ENCODE measurements at places on chromosomes 4 and X.
A peak's percentile ranks its signal among the peaks of the same experiment; 100 is the strongest.

- DNase-seq, result no peak
These were observed 10.7 kb downstream of the CLNK start for GRCh38 chr4:10673817-10674369.

- DNase-seq, result no peak
These were observed 194.6 kb upstream of the C1QTNF7 start for GRCh38 chr4:15233264-15233597.

- DNase-seq, result no peak
These were observed 236.9 kb upstream of the CTSO start for GRCh38 chr4:156190615-156191014.

- DNase-seq, result no peak
These were observed 60.1 kb upstream of the SH3RF1 start for GRCh38 chr4:169330811-169331210.

DNA sequence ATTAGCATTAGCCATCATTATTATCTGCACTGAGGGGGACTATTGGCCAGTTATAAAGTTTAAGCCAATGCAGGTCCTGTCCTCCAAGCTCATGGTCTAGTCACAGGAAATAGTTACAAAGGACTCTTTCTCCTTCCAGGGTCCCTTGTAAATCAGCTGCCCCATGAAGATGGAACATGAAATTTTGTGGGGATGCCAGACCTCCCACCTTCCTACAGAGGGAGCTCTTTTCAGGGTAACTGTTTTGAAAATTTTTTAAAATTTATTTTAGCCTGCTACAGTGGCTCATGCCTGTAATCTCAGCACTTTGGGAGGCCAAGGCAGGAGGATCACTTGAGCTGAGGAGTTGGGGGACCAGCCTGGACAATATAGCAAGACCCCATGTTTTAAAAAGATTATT is 124.4 kb upstream of the SLC34A2 start:
- DNase-seq, result no peak

- DNase-seq, result no peak
These were observed 94.7 kb upstream of the NEIL3 start for GRCh38 chr4:177214935-177215334.

GRCh38 chr4:118969359-118969758 is 80.7 kb downstream of the SYNPO2 start:
- DNase-seq, result no peak

DNA sequence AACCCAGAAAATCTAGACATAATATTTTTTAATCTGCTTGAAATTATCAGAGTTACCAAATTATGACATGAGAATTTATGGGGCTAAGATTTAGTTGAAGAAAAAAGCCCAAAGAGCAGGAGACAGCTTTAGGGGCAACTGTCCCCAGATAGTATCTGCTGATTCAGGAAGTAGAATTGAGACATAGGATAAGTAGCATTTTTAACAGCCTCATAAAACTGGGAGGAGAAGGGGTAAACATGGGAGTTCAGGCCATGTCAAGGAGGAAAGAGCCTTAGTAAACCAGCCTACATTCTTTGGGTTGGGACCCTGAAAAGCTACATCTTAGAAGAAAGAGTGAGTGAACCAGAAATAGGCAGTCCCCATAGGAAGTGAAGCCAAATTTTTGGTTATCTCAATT is 9.7 kb upstream of the RAB28 start:
- DNase-seq, result no peak

DNA sequence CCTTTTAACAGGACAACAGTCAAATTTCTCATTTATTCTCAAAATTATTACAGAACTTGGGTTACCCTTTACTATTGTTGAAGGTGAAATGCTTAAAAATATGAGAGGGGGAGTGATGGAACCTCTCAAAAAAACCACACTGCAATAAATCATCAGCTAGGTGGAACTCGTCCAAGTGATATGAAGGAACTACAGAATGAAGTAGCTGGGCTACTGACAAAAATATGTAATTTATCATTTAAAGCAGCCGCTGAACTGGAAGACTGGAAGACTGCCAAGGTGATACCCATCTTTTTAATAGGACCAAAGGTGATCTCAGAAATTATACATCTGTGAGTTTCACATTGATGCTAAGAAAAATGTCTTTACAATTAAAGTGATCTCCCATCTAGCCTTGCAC is 597.7 kb upstream of the TENM3 start:
- no peak for DNase-seq

- no peak for DNase-seq
These were observed 37.0 kb downstream of the SEPSECS start for GRCh38 chr4:25123236-25123635.

DNA sequence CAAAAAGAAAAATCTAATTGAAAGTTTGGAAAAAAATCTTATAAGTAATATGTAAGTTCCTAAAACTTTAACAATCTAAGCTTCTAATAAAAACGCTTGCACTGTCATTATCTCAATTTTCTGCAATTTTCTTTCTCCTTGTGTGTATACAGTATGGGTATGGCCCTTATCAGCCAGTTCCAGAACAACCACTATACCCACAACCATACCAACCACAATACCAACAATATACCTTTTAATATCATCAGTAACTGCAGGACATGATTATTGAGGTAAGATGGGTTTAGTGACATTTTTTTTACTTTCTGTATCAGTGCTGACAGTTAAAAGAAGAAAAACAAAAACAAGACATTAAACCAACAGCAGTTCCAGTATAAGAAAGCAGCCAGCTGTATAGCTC is 4.9 kb downstream of the STATH start:
- DNase-seq, result no peak

- no peak for DNase-seq
These were observed 54.7 kb upstream of the EPHA5 start for GRCh38 chr4:65724973-65725372.

DNA sequence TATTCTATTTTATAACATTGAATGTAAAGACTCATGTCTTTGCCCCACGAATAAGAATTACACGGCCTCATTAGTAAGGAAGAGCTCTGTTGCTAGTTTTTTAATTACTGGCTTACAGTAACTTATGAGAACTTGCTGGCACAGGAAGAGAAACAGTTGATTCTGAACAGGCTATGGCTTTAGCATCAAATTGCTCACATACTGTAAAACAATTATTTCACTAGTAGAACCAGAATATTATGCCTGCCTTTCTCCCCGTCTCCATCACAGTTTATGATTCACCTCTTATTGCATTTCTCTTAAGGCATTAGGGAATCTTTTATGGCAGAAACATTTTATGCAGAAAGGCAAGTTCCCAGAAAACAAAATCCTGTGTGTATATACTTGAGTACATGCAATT is 126.1 kb downstream of the SPRY1 start:
- no peak for DNase-seq

- DNase-seq, result no peak
These were observed 7.8 kb downstream of the YTHDC1 start for GRCh38 chr4:68342134-68342533.

GRCh38 chrX:38610849-38611248 is 49.5 kb downstream of the TSPAN7 start:
- DNase-seq, result no peak

DNA sequence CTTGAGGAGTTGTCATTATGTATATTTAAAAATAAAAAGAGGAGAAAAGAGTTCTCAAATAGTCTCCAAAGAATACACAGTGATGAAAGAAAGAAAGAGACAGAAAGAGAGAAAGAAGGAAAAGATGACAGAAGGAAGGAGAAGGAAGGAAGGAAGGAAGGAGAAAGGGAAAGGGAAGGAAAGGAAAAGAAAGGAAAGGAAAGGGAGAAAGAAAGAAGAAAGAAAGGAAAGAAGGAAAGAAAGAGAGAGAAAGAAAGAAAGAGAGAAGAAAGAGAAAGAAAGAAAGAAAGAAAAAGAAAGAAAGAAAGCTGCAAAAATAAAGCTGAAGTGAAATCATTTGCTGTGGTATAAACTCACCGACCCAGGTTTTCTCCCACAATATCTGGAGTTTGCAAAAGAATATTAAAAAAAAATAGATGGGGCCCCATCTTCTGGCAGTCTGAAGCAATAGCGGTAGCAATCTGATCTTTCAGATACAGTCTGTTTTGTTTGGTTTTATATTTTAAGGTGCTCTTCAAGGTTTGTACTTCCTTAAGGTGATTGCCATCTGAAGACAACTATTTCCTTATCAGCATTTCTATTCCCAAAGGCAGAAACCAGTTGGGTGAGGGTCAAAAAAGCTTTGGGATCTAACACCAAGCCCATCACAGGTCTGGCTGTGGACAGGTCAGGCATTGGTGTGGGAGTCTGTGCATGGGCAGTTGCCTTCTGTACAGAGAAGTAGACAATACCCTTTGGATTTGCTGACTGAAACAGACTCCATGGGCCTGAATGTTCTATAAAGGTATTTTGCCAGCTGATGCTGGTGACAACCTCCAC is 160.4 kb downstream of the CPEB2 start:
- DNase-seq, result no peak

GRCh38 chr4:182748949-182749348 is 168.2 kb downstream of the DCTD start:
- no peak for DNase-seq

DNA sequence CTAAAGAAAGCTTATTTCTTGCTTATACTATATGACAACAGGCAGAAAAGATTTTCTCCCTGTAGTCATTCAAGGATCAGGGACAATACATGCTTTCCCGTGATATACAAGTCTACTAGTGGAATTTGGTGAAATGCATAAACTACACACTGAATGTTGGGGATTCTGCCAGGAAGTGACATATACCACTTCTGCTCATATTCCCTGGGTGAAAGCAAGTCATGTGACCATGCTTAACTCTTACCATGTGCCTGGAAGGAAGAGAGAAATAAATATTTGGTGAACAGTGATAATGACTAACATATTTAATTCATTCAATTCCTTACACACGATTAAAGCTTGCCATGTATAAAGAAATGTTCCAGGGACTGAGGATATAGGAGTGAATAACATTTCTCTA is 534.6 kb downstream of the PPARGC1A start:
- DNase-seq, result no peak

DNA sequence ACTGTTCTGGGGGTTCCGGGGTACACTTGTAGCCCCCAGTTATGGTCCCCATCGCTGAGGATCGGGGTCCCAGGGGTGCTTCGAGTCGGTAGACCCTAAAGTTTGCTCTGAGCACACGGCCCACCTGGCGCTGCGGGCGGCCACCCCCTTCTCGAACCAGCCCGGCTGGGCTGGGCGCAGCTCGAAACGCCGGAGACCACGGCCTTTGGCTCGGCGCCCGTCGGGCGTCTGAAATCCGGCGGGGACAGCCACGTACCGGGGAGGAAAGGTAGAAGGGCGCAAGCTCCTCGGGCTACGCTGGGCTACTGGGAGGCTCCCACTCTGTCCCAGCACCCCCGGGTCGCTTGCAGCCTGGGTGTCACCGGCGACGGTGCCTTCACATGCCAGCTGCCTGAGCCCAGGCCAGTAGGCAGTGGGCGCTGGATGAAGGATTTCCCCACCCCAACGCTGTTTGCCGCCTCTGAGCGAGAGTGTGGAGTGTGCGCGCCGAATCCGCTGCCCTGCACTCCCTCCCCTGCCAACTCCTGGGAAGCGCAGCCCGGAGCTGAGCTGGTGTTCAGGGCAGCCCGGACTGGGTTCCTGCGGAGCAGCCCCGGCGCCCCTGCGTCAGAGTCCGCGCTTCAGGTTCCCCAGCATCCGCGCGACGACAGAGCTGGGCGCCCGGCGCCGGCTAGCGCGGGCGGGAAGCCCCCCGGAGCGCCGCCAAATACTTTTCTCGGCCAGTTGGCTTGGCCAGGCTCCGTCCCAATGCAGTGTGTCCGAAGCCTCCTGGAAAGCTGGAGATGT is 637 bp downstream of the MAMLD1 start:
- peak; percentile 41 for DNase-seq

DNA sequence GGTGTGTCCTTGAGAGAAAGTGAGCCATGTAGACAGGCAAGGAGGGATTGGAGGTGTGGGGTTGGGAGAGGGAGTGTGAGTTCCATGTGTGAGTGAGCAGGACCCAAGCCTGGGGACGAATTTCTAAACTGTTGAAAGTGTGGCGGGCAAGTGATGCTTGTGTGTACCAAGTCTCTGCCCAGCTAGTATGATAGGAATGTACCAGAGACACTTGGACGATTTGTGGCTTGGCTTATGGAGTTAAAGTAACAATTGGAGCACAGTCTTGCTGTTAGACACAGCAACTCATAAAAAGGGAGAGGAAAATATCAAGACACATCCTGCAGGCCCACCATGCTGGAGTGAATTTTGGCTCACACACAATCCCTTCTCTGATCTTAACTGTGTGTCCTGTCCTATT is 8.5 kb downstream of the PTTG2 start:
- DNase-seq, result no peak

GRCh38 chr4:153564630-153565525 is 98.7 kb downstream of the TMEM131L start:
- no peak for DNase-seq

DNA sequence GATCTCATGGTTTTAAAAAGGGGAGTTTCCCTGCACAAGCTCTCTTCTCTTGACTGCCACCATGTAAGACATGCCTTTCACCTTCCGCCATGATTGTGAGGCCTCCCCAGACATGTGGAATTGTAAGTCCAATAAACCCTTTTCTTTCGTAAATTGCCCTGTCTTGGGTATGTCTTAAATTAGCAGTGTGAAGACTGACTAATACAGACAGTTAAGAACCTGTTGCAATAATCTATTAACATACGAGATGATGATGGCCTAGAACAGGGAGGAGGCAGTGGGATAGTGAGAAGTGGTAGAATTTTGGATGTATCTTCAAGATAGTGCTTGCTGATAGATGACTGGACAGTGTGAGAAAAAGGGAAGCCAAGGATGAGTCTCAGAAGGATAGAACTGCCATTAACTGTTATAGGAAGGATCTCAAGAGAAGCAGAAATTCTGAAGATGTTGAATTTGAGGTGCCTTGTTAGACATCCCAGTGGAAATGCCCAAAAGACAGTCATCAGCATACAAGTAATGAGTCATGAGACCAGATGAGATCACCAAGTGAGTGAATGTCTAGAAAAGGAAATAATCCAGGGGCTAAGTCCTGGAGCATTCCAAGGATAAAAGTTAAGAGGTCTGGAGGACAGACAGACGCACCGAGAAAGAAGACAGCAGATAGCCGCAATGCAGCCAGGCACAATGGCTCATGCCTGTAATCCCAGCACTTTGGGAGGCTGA is 38.8 kb upstream of the UGDH start:
- no peak for DNase-seq

- DNase-seq, result peak; percentile 78
These were observed 86.7 kb downstream of the ATP8A1 start for GRCh38 chr4:42570221-42570620.

DNA sequence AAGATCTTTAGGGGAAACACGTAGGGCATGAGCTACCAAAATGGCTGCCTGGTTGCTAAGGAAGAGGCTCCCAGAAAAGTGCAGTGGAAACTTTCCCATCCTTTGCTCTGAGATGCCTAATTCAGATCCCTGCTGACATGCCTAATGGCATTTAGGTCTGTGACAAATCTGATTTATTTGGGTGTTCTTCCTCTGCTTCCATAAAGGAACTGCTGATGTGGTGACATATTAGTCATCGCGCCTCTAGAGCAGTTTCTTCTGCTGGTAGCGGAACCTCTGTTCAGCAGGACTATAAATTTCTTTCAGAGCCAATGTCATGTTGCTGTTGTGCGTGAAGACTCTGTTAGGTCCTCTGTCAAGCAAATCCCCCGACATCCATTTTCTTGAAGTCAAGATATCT is 310.0 kb downstream of the PDHA2 start:
- no peak for DNase-seq

GRCh38 chr4:71355045-71355444 is 16.2 kb downstream of the SLC4A4 start:
- DNase-seq, result no peak

- DNase-seq, result peak; percentile 27
These were observed 406.1 kb downstream of the IQCM start for GRCh38 chr4:149409555-149409962.

- DNase-seq, result peak; percentile 3
These were observed 141.3 kb upstream of the FTHL17 start for GRCh38 chrX:31212856-31213748.
